ENCODE measurements at places on chromosomes 7 and 10. TPM values are rescaled to one million over a fixed set of nuclear protein-coding genes. Genes with fewer than 3 reads are reported as not detected.
A peak's percentile ranks its signal among the peaks of the same experiment; 100 is the strongest.

EBF3 gene
- total RNA-seq = 33.6 TPM

RASSF4 gene
- 53.0 TPM for total RNA-seq

PLEKHS1 gene
- total RNA-seq = 0.04 TPM

GNG11 gene
- 34.5 TPM for total RNA-seq

GBX1 gene
- 0.44 TPM for total RNA-seq

DNA sequence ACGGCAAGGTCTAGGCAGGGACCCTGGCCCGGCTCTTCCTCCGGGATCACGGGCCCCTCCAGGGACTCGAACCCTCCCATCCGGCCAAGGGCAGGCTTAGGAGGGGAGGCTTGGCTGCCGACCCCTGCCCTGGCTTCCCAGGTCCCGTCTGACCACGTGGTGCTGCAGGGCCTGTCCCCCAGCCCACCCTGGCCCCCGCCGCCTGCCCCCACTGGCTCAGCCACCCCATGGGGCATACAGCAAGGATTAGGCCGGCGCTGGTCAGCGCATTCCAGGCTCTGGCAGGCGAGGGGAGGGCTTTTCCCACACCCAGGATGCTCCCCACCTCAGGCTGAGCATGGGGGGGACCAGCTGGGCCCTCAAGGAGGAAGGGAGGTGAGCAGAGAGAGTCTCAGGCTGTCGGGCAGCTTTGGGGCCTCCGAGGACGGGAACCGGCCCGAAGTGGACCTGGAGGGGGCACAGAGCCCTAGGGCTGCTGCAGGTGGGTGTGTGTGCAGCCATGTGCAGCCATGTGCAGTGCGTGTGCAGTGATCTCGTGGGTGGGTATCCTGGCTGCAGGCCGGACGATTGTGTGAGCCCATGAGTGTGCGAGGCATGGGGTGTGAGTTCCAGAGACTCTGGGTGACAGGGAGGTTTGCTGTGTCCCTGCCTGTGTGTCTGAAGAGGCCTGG lies 713 bp upstream of the GRIFIN start:
- peak; percentile 10 for DNase-seq

DNA sequence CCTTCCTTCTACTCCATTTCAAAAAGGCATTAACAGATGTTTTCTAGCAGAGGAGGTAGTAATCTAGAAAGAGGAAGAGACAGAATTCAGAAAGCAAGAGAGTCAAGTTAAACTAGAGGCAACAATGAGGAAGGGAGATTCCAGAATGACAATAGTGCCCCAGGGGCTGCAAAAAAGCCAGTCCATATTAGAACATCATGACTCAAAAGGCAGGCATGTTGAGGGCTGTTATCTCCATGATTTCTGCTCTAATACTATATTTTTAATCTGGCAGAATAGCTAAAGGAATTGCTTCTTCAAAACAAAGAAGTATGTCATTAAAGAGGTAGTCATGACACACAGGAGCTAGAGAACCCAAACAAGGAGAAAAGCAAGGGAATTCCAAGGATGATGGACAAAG lies 599.6 kb downstream of the INHBA start:
- DNase-seq = peak; percentile 7

- no peak for DNase-seq
Observed at GRCh38 chr10:5603091-5603847, 63.1 kb downstream of the ASB13 start.

DNA sequence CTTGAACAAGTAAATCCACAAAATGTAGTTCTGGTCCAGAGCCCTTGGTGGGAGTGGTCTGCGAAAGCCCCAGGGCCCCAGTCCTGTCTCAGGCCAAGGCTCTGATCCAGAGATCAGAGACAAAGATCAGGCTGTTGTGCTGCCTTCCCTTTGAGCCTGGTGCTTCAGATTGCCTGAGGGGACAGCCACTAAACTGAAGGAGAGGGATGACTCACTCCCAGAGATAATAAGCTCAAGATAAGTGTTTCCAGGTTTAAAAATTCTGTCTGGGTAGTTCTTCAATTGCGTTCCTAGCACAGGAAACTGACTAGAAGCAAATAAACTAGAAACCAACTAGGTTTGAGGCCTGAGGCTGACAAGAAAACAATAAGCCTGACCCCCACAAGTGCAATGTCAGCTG lies 190.2 kb downstream of the RAMP3 start:
- DNase-seq = peak; percentile 40

GRCh38 chr10:101287183-101287996 lies 58.1 kb upstream of the LBX1 start:
- no peak for DNase-seq

- no peak for DNase-seq
Observed at GRCh38 chr7:70178211-70178610, 579.9 kb downstream of the AUTS2 start.

- peak; percentile 98 for DNase-seq
Observed at GRCh38 chr10:73906524-73907447, 4.1 kb upstream of the PLAU start.

DNA sequence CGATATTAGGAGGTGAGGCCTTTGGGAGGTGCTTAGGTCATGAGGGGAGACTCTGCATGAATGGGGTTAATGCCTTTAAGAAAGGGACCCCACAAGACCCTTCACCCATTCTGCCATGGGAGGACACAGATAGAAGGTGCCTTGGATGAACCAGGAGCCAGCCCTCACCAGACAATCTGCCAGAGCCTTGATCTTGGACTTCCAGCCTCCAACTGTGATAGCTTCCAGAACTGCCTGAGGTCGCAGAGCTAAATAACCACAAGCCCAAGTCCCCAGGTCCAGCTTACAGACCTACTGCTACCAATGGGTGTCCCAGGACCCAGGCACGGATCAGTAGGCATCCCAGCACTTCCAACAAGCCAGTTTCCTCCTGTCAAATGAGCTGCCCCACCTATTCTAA lies 37.5 kb downstream of the TNS3 start:
- no peak for DNase-seq

- DNase-seq = no peak
Observed at GRCh38 chr10:76051007-76051936, 619.8 kb downstream of the LRMDA start.

GRCh38 chr10:2212244-2212834 lies 475.0 kb upstream of the ADARB2 start:
- DNase-seq = no peak

DNA sequence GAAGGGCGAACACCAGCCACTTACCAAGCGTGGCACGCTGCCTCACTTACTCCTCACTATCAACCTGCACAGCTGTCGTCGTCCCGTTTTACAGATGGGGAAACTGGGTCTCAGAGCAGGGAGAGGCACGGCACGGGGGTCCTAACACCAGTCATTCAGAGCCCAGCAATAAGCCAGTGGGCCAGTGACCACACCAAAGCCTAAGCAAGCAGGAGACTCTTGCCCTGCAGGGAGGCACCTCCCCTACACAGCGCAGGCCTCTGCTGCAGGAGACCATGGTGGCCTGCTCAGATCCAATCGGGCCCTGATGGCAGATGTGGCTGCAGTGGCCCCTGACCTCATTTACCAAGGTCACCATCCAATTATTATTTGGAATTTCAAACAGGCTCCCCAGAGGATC lies 4.8 kb downstream of the SLIT1 start:
- no peak for DNase-seq
